ENCODE measurements at places on chromosomes 2 and 18.

DNA sequence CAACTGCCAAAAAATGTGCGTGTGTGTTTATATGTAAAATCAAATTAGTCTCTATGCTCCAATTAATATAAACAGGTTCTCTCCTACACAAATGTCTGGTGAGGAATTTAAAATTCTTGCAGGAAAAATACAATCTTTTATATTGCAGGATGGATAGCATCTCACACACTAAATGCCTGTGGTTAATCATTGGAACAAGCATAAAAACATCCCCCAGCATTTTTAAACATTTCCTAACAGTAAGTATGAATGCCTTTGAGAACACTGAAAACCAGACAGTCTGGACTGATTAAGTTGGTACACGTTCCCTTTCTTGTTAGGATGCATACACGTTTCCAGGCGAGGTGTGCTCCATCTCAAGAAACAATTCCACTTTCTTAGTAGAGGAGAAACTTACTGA, 29.9 kb upstream of the PDE1A start:
- DNase-seq: no peak

DNA sequence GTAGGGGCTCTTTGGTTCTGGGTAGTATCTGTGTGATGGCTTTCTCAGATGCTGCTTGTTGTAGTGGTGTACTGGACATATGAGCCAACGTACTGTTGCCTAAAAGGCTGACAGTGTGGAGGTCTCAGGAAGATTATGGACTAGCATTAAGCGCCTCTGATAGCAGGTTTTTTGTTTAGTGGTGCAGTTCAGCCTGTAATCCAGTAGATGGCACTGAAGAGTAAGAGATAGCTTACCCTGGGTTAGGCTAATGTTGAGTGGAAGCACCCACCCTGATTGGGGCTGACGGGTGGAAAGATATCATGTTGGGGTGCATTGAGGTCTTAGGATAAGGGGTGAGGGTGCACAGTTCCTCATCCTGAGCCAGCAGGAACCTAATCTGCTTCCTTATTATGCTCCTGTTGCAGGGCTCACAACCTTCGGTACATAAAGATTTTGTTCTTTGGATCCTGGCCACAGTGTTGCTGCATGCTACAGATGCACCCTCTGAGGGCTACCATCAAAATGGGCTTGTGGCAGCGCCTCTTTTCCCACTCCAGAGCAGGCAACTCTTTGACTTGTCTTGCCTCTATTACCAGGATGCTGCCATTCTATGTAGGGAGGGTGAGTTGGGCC, 79.6 kb downstream of the MSTN start:
- no peak for DNase-seq

- peak; percentile 74 for DNase-seq
These were observed 8.5 kb upstream of the SPATA3 start for GRCh38 chr2:230987137-230988020.

- DNase-seq: no peak
These were observed 435.1 kb downstream of the DLGAP1 start for GRCh38 chr18:4020026-4020425.

- DNase-seq: no peak
These were observed 19.7 kb downstream of the CYRIA start for GRCh38 chr2:16645775-16646559.

- no peak for DNase-seq
These were observed 78.1 kb downstream of the HNRNPLL start for GRCh38 chr2:38524580-38524979.

DNA sequence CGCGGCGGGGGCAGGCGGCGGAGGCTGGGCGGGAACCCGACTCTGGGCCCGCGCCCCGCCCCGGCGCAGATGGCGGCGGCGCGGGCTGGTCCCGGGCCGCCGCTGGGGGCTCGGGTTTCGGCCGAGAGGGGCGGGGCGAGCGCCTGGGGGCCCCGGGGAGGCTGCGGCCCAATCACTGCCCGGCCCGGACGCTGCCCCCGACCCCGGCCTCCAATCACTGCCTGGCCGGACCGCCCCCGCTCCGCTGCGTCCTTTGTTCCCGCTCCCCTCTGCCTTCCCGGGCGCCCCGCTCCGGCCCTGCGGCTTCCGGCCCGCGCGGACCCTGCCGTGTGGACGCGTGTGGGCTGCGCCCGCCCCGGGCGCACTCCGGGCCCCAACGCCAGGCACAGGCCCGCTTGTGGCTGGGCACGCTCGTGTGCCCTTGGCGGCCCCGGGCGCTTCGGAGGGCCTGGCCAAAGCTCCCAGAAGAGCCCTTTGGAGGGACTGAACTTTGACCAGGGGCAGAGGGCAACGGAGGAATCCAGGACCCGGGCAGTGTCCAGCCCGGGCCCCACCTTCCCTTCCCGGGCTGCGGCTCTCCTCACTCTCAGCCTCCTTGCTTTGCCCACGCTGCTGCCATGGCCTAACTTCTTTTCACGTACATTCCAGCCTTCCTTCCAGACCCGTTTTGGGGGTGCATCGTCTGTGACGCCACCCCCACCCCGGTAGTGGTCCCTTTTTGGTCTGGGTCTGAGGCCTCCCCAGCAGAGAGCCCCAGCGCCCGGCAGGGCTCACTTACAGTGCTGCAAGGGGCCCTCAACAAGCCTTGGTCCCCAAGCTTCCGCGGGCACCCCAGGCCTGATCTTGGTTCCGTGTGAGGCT, 27.1 kb upstream of the PTMA start:
- no peak for DNase-seq

- DNase-seq: no peak
These were observed 211.2 kb downstream of the NAPG start for GRCh38 chr18:10736984-10737383.

DNA sequence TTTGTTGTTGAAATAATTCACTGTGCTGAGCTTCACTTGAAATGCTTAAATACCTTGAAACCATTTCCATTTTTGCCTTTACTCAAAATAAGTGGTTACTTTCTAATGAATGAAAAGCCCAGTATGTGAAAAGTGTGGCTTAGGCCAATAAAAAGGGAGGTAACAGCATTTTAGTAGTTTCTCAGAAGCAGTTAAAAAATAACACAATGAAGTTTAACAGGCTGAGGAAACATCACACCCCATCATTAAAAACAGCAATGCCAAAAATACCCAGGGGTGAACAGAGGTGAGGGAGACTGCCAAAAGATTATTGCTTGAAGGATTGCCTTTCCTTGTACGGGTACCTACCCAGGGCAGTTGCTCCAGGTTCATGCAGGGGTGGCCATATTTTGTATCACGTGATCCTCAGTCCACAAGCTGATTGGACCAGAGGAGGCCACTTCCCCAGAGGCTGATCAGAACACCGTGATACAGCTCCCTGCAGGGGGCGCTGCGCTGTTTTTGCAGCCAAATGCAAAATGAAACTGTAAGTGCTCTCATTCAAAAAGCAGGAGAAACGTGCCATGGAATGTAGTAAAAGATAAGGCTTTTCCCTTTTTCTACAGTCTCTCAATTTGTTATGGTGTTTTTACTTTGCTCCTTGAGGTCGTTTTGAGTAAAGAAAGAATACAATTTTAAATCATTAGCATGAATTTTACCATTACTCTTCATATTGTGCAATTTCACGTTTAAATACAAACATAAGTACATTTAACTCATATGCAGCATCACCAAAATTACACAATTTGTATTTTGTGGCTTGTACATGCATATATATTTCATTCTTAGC, 70.2 kb upstream of the SH3BP4 start:
- peak; percentile 4 for DNase-seq

DNA sequence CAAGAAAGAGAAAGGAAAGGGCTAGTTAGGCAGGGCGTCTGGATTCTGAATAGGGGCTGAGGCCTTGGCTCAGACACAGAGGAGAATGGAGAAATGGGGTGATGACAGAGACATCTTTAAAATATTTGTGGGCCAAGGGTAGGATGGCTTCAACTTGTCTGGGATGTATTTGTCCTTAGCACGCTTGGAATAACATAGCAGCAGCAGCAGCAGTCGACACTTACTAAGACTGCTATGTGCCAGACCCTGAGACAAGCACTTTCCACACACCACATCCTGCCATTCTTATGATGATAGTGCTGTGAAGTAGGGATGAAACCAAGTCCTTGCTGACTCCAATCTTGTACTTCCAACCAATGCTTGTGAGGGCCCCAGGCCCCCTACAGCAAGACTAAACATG, 2.6 kb downstream of the IL1RL1 start:
- DNase-seq: no peak

- no peak for DNase-seq
These were observed 65.9 kb downstream of the CAB39 start for GRCh38 chr2:230778350-230779063.

- DNase-seq: no peak
These were observed 76.4 kb downstream of the ZRANB3 start for GRCh38 chr2:135454608-135455007.

DNA sequence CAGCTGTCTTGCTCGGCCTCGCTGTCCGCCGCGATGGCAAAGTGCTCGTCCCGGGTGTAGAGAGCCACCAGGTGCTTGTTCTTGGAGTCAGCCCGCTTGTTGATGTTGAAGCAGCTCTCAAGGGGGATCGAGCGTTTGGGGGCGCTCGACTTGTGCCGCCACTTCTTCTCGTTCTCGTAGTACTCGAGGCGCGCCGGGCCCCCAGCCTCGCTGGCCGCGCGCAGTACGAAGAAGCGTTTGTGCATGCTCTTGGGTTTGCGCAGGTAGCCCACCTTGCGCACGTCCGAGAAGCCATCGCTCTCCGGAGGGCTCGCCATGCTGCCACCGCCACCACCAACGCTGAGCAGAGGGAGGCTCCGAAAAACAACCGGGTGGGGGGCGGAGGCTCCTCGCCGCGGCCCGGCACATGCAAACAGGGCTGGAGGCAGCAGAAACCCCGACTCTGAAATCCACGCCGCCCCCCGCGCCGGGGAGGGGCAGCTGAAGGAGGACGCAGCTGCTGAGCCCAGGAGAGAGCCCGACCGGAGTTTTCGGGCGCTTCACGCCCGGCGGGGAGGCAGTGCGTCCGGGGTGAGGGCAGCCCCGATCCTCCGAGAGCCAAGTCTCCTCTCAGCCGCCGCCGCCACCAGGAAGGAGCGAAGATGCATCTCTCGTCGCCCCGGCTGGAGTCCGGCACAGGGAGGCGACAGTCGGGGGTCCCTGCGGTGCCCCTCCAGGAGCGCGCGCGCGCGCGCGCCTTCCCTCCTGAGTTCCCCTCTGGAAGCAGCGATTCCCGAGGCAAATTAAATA, 1.0 kb downstream of the IRS1 start:
- DNase-seq: no peak

DNA sequence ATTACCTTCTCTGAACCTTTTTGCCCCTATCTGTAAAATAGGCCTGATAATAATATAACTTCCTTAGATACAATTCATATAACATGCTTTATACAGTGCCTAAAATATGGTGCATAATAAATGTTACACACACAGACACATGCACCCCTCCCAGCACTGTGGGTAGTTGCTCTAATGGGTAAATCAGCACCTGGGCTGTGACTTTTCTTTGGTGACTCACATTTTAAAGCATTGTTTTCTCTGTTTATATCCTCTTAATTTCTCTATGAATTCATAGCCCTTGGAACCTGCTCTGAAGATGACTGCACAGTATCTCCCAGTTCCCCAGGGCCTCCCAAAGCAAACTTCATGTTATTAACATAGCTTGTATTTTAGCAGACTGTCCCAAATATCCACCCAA, 248.2 kb upstream of the TNP1 start:
- no peak for DNase-seq

DNA sequence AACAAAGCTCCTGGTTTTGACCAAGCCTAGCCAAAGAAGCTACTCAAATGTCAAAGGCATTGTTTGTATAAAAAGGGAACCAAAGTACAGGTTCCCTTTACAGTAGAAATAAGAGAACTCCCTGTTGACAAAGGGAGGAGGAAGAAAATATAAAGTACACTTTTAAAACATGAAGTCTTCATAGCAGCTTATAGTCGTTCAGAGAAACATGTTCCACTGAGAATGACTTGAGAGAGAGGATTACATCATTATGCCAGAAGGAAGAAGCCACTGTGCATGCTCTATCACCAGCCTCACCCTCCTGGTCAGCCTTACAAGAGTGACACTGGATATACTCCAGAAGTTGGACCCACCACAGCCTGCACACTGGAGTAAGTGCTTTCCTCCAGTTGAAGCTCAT, 2.5 kb upstream of the DHRS9 start:
- DNase-seq: no peak

DNA sequence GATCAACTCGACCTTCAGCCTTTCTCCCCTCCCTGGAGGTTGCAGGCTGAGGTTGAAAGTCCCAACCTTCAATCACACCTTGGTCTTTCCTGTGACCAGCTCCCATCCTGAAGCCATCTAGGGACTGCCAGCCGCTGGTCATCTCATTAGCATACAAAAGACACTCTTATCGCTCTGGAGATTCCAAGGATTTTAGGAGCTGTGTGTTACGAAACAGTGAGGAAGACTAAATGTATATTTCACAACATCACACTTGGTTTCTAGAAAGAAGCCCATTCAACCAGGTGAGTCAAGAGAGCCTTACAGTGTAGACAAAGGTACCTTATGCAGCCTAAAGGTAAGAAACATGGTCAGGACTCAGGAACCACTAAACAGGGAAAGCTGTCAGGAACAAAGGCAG, 126.4 kb downstream of the SH3BP4 start:
- no peak for DNase-seq

DNA sequence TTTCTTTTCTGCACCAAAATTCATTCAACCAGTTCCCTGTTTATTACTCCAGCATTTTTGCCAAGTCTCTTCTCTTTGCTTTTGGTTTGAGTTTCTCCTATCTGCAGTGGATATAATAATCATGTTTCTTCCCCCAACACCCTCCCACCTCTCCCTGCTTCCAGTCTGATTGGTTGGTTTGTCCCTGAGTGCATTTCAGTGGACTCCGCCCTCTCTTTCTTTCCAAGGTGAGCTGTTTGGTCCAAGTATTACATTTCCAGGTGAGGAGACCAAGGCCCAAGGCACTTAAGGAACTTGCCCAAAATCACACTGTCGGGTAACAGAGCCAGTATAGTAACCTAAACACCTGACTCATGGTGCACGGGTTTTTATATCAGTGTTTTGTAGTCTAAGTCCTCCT, 17.7 kb downstream of the MRO start:
- DNase-seq: no peak

GRCh38 chr2:72951303-72952095, 34.2 kb downstream of the EMX1 start:
- DNase-seq: no peak

DNA sequence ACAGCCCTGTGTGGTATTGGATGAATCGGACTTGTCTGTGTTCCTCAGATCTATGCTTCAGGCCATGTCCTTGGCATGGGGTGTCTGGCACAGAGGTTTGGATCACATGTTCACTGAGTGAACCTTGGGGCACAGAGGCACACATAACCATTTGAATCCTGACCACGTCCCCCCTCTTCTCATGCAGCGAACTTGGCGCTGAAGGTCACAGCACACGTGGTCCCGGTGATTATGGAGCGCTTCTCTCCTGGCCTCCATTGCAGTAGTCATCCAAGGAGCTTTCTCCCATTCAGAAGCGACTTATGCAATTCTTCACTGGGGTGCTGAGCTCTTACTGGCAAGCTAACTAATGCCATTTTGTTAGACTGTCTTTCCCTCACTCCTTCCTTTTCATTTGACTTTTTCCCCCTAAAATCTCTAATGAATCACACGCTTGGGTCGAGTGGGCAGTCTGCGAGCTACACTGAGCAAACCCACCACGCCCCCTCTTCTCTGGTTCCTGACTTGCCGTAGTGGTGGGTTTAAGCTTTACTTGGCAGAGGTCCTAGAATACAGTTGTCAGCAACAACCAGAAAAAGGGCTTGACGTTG, 59.4 kb downstream of the KCNG2 start:
- DNase-seq: no peak

- DNase-seq: no peak
These were observed 988.2 kb upstream of the CDH2 start for GRCh38 chr18:29164993-29165599.

- no peak for DNase-seq
These were observed 20.8 kb upstream of the IGFBP5 start for GRCh38 chr2:216716109-216716508.

- no peak for DNase-seq
These were observed 73.7 kb downstream of the CDK15 start for GRCh38 chr2:201879996-201880395.

Measured in activated CD4-positive, alpha-beta T cell treated with anti-CD3 and anti-CD28 coated beads, Interleukin-2, amount 50 U/mL, for 24 hours (primary cell).